SHP77 (cell line): ENCODE measurements at places on chromosomes 7 and 10.

DNA sequence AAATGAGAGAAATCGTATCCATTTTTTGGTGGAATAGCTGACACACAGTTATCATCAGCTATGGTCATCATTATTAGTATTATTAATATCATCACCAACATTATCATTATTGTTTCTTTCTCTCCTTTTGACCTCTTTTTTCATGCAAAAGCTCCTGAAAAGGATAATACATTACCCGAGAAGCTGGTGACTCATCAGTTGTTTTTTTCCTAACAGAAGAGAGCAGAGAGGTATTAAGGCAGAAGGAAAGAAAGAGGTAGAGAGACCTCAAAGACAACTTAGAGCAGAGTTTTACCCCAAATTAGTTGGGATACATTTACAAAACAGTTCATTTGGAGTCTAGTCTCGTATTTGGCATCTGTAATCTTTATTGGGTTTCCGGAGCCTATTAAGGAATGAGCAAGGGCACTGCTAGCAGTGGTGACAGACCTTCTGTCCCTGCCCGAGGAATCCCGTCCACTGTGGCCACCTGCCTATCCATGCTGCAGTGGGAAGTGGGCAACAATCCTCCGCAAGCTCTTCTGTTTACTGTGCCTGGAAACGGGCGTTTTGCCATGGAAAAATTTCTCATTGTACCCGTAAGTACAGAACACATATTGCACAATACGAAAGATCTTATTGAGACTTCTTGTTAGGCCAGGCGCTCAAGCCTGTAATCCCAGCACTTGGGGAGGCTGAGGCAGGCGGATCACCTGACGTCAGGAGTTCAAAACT is 170.0 kb upstream of the MKLN1 start:
- no peak for DNase-seq

- no peak for DNase-seq
Measured at GRCh38 chr7:51090411-51090810, 226.2 kb downstream of the COBL start.

DNA sequence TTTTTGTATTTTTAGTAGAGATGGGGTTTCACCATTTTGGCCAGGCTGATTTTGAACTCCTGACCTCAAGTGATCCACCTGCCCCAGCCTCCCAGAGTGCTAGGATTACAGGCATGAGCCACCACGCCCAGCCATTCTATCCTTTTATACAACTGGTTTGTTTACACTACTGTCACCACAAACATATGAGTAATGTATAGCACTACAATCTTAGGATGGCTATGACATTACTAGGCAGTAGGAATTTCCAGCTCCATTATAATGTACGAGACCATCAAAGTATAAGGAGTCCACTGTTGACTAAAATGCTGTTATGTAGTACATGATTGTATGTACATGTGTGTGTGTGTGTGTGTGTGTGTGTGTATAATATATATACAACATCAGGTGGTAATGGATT is 1126.1 kb upstream of the LRRN3 start:
- no peak for DNase-seq

DNA sequence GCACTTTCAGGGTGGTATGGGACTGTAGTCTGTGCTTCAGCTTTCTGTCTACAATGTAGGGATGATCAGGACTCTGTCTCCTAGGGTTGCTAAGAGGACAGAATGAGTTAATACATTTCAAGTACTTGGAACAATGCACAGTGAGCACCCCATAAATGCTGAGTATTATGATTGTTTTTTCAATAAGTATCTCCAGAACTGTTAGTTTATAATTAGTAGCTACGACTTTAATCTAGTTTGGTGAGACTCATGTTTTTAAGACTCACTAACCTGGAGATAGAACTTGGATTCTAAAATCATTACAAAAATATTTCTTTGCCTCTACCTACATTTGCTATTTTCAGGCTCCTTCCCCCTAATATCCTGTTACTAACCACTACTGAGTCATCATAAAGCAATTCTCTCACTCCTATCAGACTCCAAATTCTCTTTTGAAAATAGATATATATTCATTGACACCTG is 95.3 kb downstream of the CPED1 start:
- DNase-seq, result no peak
